ENCODE measurements at places on chromosomes 7 and 10.

GRCh38 chr7:142263598-142264380 is 5.9 kb upstream of the PRSS58 start:
- no peak for DNase-seq

DNA sequence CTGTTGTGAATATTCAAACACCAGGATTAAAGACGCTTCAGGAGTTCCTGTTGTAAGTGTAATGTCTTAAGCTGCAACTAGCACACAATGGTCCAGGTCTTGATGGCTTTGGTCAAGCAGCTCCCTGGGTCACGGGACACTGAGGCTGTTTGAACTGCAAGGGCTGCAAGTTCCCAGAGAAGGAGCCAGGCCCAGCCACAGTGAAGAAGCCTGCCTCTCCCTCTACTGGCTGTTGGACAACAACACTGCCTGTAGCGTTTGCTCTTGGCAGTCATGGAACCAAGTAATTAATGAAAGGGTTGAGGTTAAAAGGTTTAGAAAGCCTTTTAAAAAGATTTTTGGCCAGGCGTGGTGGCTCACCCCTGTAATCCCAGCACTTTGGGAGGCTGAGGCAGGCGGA is 31.9 kb upstream of the GUSB start:
- DNase-seq = no peak

GRCh38 chr10:123496375-123496774 is 169.8 kb upstream of the GPR26 start:
- no peak for DNase-seq

- DNase-seq = no peak
These were observed 1.1 kb downstream of the ARID5B start for GRCh38 chr10:61902445-61903220.

DNA sequence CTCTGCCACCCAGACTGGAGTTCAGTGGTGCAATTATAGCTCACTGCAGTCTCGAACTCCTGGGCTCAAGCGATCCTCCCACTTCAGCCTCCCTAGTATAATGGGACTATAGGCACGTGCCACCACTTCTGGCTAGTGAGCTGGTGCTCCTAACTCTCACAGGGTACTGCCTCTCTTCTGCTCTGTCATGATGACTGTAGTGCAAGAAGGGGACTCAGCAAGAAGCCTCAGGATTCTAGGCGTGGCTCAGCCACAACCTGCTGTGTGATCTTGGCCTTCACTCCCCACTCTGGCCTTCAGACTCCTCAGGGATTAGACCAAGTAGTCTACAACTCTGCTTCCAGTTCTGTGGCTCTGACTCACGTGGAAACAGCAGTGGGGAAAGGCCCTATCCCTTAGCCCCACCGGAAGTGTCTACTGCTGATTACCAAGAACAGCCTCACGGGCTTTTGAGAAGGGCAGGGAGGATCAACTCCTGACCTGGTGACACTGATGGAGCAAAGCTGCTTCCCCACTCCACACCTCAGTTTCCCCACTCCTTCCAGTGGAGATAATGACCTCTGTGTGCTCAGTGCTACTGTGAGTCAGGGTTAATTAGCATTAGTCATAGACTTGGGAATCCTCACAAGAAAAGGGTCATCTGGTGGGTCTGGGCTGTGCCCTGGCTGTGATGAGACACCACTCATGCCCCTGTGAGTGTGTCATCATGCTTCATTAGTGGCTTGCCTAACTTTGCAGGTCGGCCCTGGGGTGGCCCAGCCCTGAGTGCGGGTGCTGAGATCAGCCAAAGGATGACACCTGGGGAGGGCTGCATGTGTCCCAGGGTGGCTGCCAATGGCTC is 41.1 kb downstream of the ZC3HC1 start:
- DNase-seq = no peak

DNA sequence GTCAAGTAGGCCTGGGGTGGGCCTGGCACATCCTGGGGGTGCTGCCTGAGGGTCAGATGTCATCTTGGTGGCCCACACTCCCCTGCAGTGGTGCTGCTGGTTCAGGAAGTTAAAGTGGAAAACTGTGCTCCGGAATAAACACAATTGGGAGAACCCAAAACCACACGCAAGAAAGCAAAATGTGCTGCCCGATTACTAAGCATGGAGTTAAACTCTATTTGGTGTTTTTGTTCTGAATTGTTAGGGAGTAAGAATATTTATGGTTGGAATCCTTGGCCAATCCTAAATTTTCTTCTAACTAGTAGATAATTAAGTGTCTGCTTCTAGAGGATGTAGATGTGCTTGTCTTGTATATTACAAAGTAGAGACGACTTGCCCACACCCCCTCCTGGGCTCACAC is 131.4 kb downstream of the MGMT start:
- DNase-seq = no peak

DNA sequence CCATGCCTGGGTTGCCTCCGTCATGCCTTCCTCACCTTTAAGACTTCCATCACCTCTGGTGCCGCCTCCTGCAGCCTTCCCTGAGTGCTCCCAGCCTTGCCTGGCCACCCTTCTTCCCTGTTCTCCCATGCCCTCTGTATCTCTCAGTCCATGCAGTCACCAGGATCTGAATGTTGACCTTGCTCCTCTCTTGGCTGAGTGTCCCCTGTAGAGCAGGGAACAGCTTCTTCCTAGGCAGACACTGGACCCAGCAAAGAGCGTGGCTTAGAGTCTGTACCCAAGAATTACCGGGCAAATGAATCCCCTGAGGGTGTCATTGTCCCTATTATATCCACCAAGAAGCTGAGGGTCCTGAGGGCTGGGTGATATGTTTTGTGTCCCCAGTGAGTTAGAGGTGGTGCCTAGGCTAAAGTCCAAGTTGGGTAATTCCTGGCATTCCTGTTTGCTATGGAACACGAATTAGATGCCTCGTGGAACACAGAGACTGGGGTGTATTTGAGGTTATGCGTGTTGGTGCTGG is 505.6 kb downstream of the RPS24 start:
- DNase-seq = no peak

Measured in stimulated activated CD8-positive, alpha-beta memory T cell treated with anti-CD3 and anti-CD28 coated beads, Interleukin-2, amount 100 ng/mL, for 1 hour (primary cell).